ENCODE measurements at places on chromosomes 12 and 14.

- no peaks in the 10 kb centered on the region for H3K27me3 ChIP-seq
- H3K36me3 ChIP-seq, result no peaks in the 10 kb centered on the region
- no peak for DNase-seq
Observed at GRCh38 chr12:20220339-20220738, 148.0 kb upstream of the PDE3A start.

DNA sequence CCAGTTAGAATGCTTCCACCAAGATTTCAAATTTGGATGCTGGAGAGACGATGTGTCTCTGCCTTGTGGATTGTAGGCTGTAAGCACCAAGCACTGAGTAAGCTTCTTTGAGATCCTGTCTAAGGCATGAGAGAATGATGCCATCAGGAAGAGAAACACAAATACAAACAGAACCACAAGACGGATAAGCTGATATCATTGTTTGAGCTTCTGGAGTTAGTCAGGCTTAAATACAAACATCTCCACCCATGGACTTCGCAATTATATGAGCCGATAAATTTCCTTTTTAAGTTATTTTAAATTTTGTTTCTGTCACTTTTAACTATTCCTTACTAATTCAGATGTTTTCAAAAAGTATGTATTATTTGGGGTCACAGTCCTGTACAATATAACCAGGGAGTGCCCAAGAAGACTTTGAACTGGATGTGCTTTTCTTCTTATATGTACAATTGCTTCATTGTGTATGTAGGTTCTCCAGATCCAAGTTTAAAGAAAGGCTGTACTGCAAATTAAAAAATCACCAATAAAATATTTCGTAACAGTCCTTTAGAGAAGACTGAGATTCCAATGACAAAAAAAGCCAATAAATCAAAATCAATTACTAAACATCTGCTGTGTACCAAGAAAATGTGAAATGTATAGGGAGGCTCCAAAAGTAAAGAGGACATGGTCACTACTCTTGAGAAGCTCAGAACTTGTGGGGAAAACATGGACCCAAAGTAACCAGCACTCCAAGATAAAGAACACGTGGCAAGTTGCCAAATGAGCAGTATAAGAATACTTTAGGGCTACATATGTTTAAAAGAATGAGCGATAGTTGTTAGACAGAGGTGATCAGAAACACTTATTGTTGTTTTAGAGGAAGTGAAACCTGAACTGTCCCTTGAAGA, 274.1 kb downstream of the ADAMTS20 start:
- DNase-seq, result no peak
- no peak overlapping the region for H3K4me3 ChIP-seq
- H3K36me3 ChIP-seq, result no peaks in the 10 kb centered on the region
- no peaks in the 10 kb centered on the region for H3K4me1 ChIP-seq
- no peaks in the 10 kb centered on the region for H3K27me3 ChIP-seq
- no peak overlapping the region for H3K27ac ChIP-seq

DNA sequence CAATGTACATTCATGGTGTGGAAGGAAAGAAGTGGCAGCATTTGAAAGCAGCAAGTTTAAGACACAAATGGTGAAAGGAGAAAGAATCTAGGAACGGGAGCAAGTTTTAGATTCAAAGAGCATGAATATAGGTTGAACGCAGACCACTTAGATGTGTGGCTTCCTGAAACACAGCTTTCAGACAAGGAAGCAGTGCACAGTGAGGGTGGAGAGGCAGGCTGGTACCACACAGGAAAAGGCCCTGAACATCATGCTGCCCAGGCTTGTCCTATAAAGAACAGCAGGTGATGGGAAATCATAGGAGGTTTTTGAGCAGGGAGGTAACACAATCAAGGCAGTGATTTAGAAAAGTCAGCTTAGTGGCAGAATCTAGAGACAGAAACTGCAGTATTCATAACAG, 35.6 kb downstream of the GNS start:
- H3K27me3 ChIP-seq, result no peaks in the 10 kb centered on the region
- DNase-seq, result no peak
- no peak overlapping the region for H3K27ac ChIP-seq
- peaks cover 2% of the 10 kb centered on the region for H3K4me1 ChIP-seq
- H3K36me3 ChIP-seq, result peaks cover 44% of the 10 kb centered on the region

- H3K4me3 ChIP-seq, result no peak overlapping the region
- no peaks in the 10 kb centered on the region for H3K4me1 ChIP-seq
- H3K36me3 ChIP-seq, result no peaks in the 10 kb centered on the region
- H3K27ac ChIP-seq, result no peak overlapping the region
Observed at GRCh38 chr14:102238766-102239165, 66.2 kb downstream of the MOK start.

DNA sequence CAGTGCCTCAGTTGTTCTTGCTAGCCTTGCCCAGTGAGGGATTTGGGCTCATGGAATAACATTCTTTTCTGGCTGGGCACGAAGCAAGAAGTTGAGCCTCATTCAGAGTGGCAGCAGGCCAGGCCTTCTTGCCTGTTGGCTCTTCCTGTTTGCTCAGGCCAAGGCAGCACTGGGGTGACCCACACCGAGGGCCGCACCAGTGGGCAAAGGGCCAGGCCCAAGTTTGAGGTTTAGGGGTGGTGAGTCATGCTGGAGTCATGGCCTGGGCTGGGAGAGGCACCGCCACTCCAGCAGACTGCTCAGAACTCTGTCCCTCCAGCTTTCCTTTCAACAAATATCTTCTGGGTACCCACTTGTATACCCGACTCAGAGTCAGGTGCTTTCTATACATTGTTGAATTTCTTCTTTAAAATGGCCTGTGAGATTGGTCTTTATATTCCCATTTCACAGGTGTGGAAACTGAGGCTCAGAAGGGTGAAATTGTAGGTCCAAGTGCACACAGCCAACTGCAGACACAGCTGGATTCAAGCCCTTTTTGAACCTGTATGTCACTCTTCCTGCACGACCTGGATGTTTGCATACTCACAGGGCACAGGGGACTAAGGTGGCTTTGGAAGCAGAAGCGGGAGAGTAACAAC, 279.4 kb downstream of the FOXN3 start:
- no peaks in the 10 kb centered on the region for H3K27me3 ChIP-seq
- H3K36me3 ChIP-seq, result no peaks in the 10 kb centered on the region
- H3K4me3 ChIP-seq, result no peak overlapping the region
- H3K4me1 ChIP-seq, result no peaks in the 10 kb centered on the region

- H3K4me1 ChIP-seq, result peaks cover 6% of the 10 kb centered on the region
- H3K27ac ChIP-seq, result no peak overlapping the region
- H3K27me3 ChIP-seq, result no peaks in the 10 kb centered on the region
- no peak for DNase-seq
- H3K36me3 ChIP-seq, result no peaks in the 10 kb centered on the region
Observed at GRCh38 chr12:42143452-42144157, 1.1 kb downstream of the GXYLT1 start.

- no peaks in the 10 kb centered on the region for H3K27me3 ChIP-seq
- H3K36me3 ChIP-seq, result no peaks in the 10 kb centered on the region
- no peaks in the 10 kb centered on the region for H3K4me1 ChIP-seq
- H3K4me3 ChIP-seq, result no peak overlapping the region
- DNase-seq, result no peak
Observed at GRCh38 chr14:100688598-100689461, 37.9 kb upstream of the DLK1 start.

DNA sequence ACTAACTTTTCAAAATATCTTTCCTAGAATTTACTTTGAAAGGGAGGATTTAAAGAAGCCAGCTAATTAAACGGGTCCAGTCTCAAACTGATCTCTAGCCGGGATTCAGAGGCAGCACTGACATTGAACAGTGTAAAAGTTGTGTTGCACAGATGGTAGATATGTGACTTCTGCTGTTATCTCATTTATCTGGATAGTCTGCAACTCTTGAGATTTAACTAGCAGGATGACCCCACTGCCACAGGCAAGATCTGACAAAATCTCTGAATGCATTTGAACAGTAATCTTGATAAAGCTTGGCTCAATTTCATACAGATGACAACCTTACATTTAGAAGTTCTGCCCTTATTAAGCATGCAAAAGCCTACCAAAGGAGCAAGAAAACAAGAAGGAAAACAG, 138.0 kb upstream of the CPNE8 start:
- H3K4me1 ChIP-seq, result no peaks in the 10 kb centered on the region
- no peaks in the 10 kb centered on the region for H3K36me3 ChIP-seq
- H3K27ac ChIP-seq, result no peak overlapping the region
- no peak for DNase-seq

DNA sequence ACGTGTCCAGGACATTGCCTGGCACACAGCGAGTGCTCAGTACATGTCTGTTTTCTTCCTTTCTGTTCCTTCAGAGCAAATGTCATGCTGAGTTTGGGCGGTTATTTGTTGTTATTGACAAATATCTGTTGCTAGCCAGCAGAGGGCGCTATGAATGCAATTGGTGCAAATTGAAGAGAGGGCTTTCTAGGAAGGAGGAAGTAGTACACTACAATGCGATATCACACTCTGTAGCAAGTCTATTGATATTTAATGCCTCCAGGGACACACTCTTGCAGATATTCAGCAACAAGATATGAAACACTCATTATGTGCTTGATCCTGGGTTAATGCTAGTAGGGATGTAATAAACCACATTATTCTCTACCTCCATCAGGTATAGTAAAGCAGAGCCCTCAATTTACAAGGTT, 267.3 kb upstream of the SRRM4 start:
- H3K27me3 ChIP-seq, result no peaks in the 10 kb centered on the region
- DNase-seq, result no peak
- H3K4me1 ChIP-seq, result no peaks in the 10 kb centered on the region
- H3K4me3 ChIP-seq, result no peak overlapping the region

DNA sequence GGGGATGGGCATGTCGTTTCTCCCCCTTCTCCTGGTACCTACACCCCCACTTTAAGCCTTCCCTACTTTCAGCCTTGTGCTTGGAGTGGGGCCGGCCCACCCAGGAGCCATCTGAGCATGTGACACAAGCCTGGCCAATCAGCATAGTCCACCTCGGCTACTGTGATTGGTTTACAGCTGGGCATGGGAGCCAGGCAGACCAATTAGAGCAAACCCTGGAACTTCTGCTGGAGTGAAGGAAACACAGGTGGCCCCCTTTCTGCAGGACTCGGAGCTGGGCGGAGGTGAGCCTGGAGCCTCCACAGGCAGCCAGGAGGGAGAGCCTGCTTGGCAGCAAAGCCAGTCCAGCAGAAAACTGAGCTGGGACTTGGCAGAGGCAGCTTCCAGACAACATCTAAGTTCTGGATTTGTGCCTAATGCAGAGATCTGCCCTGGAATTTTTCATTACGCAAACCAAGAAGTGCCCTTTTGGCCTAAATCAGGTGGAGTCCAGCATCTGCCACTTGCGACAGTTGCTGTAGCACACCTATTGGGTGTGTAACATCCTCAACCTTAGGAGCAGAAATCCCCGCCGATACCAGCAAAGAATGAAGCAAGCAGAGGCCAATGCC, 59.5 kb downstream of the SCARB1 start:
- DNase-seq, result no peak
- no peaks in the 10 kb centered on the region for H3K36me3 ChIP-seq
- no peaks in the 10 kb centered on the region for H3K4me1 ChIP-seq

DNA sequence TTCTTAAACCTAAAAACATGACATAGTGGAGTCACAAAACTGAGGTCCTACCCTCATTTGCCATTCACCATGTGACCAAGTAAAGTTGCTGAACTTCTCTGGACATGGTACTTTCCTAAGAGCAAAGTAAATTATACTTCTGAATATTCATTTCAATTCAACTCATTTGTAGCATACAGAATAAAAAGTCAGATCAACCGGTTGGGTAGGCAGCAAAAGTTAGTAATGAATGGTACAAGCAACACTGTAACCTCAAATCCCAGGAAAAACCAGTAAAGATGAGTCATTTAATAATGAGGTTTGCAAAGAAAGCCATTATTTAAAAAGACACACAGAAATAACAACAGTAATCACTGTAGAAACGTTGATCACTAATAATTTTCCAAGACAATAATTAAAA, 8.7 kb downstream of the POLE2 start:
- H3K27ac ChIP-seq, result no peak overlapping the region
- no peak overlapping the region for H3K4me3 ChIP-seq
- no peaks in the 10 kb centered on the region for H3K27me3 ChIP-seq
- DNase-seq, result no peak

DNA sequence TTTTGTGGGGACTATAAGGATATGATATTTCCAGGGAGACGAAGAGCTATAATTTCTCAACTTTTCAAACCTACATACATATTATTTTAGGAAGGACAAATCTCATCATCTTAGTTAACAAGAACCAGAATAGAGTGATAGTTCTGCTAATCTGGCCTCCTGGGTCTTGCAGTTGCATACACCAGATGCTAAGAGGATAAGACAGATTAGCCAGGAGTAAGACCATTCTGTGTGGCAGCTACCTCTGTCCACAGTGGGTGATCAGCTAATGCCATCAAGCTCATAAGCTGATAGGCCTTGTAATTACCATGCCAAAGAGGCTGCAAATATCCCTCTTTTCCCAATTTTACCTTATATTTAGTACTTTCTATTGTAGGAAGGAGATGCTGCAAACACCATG, 776.8 kb downstream of the NRXN3 start:
- peaks cover 3% of the 10 kb centered on the region for H3K27me3 ChIP-seq
- H3K27ac ChIP-seq, result no peak overlapping the region
- H3K36me3 ChIP-seq, result no peaks in the 10 kb centered on the region
- no peak overlapping the region for H3K4me3 ChIP-seq
- H3K4me1 ChIP-seq, result no peaks in the 10 kb centered on the region

DNA sequence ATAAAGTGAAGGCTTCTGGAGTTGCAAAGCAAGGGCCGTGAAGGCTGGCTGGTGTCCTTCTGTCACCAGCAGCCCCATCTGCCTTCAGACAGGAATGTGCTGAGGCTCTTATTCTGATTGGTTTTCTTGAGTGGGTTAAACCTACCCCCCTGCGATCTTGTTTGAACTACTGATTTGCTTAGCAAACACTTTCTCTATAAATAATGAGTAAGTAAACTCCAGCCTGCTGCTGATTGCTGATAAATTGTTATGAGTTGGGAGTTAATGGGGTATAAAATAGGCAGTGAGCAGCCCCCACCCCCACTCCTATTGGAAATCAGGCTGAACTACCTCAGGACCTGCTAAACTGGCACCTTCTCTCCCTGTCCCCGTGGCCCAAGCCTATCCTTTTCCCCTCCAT, 146.1 kb upstream of the NOS1 start:
- no peaks in the 10 kb centered on the region for H3K27me3 ChIP-seq
- H3K27ac ChIP-seq, result no peak overlapping the region
- no peak for DNase-seq
- H3K4me1 ChIP-seq, result no peaks in the 10 kb centered on the region
- H3K36me3 ChIP-seq, result no peaks in the 10 kb centered on the region

Data from T-cell (primary cell).